Kidney tubule cell (primary cell): ENCODE measurements at places on chromosomes 2 and 18.
A peak's percentile ranks its signal among the peaks of the same experiment; 100 is the strongest.

DNA sequence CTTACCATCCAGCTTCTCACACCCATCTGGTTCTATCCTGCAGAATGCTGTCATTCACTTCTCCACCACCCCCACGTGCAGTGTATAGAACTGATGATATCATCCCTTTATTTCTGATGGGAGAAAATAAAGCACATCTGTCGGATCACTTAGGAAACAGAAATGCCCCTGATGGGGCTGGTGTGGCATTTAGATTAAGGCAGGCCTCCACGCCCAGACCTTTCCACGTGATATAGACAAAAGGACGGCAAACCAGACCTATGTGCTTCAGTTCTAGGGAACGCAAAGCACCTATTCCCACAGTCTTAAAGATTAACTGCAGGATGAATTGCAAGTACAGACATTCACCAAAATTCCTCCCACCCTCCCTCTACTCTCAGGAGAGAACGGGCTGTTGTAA, 27.6 kb upstream of the CABLES1 start:
- no peak for DNase-seq

- DNase-seq, result no peak
Measured at GRCh38 chr2:46647766-46648742, 168.7 kb downstream of the TMEM247 start.

GRCh38 chr2:227848586-227848985, 22.8 kb upstream of the DAW1 start:
- DNase-seq, result peak; percentile 76

DNA sequence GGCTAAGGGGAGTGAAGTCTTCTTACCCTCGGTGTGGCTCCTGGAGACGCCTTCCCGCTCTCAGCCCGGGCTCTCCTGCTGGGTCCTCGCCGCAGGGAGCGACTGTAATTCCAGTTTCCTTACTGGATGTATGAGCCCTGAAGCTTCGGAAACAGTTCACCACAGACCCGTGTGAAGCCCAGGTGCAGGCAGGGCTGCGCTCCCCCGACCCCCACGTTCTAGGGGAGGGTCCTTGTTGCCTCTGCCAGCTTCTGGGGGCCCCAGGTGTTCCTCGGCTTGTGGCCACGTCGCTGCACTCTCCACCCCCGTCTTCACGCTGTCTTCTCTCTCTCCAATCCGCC, 5.1 kb upstream of the ASB1 start:
- no peak for DNase-seq

GRCh38 chr2:240995041-240996021, 3.1 kb upstream of the SNED1 start:
- no peak for DNase-seq

GRCh38 chr18:55685638-55686037, 97.6 kb upstream of the TCF4 start:
- DNase-seq, result no peak

- DNase-seq, result no peak
Measured at GRCh38 chr2:69065735-69066336, 52.9 kb downstream of the ANTXR1 start.

GRCh38 chr2:171142398-171142797, 18.3 kb downstream of the TLK1 start:
- no peak for DNase-seq

GRCh38 chr2:201793631-201794030, 12.7 kb upstream of the CDK15 start:
- DNase-seq, result no peak

- no peak for DNase-seq
Measured at GRCh38 chr2:109326306-109326705, 197.3 kb downstream of the SH3RF3 start.

GRCh38 chr2:26175466-26176278, 2.8 kb downstream of the GAREM2 start:
- no peak for DNase-seq

DNA sequence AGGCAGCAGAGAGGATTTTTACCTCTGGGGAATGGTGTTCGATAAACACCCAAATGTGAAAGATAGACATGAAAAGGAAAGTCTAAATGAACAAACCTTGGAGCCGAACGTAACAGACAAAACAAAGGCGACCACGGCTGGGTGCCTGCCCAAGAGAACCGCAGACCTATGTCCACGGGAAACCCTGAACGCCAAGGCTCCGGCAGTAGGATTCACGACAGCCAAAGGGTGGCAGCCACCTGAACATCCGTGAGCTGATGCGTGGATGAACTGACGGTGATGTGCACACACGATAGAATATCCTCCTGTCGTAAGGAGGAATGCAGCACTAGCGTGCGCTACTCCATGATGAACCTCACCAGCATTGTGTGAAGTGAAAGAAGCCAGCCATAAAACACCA, 85.6 kb downstream of the MBP start:
- no peak for DNase-seq

GRCh38 chr2:178359192-178359912, 91.6 kb downstream of the PRKRA start:
- no peak for DNase-seq

GRCh38 chr18:7174344-7175095, 56.4 kb upstream of the LRRC30 start:
- DNase-seq, result peak; percentile 49

- DNase-seq, result no peak
Measured at GRCh38 chr2:233728723-233729301, at the start of gene UGT1A3. Gene UGT1A3 (plus strand): TSS chr2:233729042. CDS start chr2:233729127, 85 bp downstream.

GRCh38 chr2:184261818-184262217, 336.5 kb upstream of the ZNF804A start:
- DNase-seq, result no peak

DNA sequence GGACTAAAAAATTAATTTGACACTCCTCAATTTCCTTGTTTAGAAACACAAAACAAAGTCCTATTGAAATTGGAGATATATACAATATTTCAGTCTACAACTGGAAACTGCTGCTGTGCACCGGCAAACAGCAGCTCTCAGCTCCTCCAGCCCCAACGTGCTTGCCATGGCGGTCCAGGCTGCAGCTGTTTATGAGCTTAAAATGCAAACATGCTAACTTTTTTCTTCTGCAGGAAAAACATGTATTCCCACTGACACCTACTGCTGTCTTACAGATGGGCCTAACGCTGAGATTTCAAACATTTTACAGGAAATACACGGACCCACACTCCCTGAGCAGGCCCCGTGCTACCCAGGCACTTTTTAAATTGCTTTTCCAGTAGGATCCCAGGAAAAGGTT, 195.5 kb downstream of the BCL11A start:
- DNase-seq, result no peak

DNA sequence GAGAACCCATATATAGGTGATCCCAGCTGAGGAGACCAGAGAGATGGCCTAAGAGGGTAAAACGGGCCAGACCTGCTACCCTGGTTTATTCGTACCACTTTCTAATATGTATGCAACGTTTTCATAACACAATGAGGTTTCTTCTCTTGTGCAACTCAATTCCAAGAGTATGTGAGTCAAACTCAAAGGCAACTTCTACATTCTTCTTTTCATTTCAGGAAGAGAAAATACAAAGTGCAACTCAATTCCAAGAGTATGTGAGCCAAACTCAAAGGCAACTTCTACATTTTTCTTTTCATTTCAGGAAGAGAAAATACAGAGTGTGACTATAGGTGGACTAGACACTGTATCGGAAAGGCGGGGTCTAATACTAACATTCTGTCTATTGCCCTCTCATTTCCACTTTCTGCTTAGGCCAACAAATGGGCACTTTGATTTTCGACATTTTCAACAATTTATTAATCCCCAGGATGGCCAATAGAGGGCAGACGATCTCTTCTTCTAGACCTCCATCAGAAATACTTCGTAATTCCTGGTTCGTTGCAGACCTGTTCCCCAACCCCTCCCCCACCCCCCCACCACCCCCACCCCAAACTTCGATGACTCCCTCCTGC, 3.7 kb upstream of the CRIM1 start:
- DNase-seq, result peak; percentile 59

DNA sequence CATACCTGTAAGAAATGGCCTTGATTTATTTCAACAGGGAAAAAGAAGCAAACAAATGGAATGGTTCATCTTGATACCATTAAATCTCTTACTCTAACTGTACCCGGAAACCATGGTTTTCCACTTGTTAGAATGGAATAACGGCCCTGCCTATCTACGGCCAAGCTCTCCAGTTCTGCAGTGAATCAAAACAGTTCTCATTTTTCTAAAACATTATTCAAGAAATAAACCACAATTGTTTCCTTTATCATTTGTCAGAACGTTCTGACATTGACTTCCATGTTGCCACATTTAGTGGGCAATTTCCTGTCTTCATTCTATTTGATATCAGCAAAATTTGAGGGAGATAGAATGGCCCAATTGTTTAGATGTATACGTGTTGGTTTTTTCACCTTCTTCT, 118.8 kb upstream of the CDH19 start:
- no peak for DNase-seq

- peak; percentile 34 for DNase-seq
Measured at GRCh38 chr2:28588292-28588670, 92.4 kb downstream of the PLB1 start.

DNA sequence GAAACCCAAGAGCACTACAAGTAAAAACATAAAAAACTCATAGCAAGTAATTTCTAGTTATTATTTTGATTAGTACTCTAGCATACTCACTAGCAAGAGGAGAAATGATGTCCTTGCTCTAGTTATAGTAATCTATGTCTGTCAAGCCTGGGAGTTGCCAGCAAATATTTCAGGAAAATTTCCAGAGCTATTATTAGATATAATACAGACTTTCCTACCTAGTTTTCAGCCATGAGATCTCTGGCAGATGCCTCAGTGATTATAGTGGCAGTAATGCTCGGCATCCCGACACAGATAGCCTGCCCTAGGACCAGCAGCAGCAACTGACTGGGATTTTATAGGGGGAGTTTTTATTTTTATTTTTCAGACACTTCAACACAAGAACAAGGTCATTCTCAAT, 224.4 kb downstream of the ZNF385B start:
- no peak for DNase-seq

GRCh38 chr2:61645911-61646310, 107.8 kb upstream of the XPO1 start:
- peak; percentile 37 for DNase-seq
